Posterior vena cava (tissue), 2 donors: ENCODE measurements at places on chromosomes 5 and 9.

- DNase-seq, result no peak
Observed at GRCh38 chr9:77251050-77251449, 73.7 kb downstream of the VPS13A start.

- no peak for DNase-seq
Observed at GRCh38 chr5:154409230-154409840, 36.5 kb upstream of the SAP30L start.

- no peak for DNase-seq
Observed at GRCh38 chr5:158716668-158717067, 383.0 kb downstream of the EBF1 start.

- DNase-seq, result no peak
Observed at GRCh38 chr9:134358026-134358661, 31.9 kb downstream of the RXRA start.

- no peak for DNase-seq
Observed at GRCh38 chr9:29969856-29970647, 2396.8 kb upstream of the C9orf72 start.

DNA sequence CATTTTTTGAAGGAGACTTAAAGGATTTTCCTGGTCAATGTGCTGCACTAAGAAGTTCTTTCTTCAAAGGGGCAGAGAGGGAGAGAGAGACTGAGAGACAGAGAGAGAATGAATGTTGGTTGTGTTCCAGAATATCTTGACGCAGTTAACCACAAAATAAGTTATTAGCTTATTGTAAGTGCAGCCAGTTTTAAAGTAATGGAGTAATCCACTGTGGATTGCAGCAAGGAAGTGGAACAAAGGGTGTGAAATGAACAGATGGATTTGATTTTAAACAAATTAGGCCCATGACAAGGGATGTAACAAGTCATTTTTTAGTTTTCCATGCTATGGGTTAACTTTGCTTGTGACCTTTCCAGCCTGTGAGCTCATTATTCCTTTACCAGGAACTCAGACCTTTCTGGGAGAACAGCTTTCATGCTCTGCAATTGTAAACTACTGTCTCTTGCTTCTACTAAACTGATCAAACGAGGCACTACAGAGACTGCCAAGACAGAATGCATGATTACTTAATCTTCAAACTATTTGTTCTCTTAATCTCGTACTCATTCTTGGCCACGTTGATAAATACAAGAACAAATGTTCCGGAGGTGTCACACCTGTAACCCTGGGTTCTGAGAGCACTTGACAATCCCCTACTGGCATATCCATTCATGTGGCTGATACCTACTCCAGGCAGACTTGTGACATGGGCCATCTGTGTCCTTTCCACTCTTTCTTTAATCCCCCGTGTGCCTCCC is 131.1 kb downstream of the TLE1 start:
- DNase-seq, result no peak

DNA sequence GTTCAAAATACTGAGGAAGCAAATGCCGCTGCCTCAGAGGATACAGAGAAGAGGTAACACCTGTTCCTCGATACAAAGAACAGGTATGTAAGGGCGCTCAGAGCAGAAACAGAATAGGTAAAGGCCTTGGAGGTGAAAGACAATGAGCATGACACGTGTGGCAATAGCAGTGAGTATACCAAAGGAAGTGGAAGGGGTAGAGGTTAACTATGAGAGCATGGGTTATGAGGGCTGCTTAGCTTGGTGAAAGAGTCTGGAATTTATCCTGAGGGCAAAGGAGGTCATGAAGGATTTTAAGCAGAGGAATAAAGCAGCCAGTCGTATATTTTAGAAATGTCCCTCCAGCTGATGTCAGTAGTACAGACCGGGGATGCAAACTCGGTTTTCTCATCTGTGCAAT is 269.8 kb upstream of the ZNF462 start:
- no peak for DNase-seq

DNA sequence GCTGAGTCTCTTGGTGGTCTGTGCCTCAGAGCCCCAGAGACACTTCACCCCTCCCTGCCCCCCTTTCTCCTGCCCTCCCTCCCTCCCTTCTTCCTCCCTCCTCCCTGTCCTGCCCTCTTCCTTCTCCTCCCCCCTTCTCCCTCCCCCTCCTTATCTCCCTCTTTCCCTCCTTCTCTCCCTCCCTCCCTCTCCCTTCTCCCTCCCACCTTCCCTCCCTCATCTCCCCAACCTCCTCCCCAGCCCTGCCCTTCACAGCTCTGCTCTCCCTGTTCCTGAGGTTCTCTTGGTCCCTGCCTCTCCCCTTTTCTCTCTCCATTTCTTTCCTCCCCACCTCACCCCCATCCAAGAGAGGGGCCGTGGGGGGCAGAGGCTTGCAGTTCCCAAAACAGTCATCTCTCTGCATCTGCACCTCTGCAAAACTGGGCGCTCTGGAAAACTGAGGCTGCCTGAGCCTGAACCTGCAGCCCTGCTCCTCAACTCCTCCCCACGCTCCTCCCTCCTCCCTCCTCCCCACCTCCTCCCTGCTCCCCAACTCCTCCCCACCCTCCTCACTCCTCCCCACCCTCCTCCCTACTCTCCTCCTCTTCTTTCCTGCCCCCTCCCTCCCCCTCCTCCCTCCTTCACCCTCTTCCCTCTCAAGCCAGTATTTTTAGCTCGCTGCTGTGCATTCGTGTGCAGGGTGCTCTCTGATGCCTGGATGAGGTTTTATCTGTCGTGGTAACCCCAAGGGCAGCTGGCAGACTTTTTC is 219.1 kb downstream of the C9orf50 start:
- DNase-seq, result no peak

GRCh38 chr5:137665678-137666460 is 70.0 kb downstream of the KLHL3 start:
- no peak for DNase-seq

GRCh38 chr5:181283347-181283746 is 22.4 kb upstream of the TRIM52 start:
- DNase-seq, result no peak

GRCh38 chr5:107388141-107388861 is 282.4 kb downstream of the EFNA5 start:
- DNase-seq, result no peak

DNA sequence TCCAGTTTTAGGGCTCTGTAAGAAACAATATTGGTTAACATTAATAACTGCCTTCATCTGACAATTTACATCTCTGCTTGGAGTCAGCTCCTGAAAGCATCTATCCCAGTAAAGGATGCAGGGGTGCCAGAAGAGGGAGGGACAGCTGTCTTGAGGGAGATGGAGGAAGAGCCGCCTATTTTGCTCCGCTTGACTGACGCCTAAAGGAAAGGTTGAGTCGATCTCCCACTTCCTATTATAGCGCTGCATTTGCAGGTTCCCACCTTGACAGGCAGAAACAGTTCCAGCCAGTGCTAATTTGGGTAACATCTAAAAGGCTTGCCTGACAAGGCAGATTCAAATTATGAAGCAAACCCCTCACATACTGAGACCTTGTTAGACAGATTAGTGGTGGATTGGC is 374.6 kb downstream of the SPATA31D1 start:
- DNase-seq, result no peak

GRCh38 chr9:70263421-70263820 is 4.6 kb downstream of the SMC5 start:
- DNase-seq, result no peak

GRCh38 chr5:161513942-161514341 is 32.6 kb downstream of the GABRB2 start:
- no peak for DNase-seq

- DNase-seq, result no peak
Observed at GRCh38 chr5:27318701-27319100, 280.3 kb upstream of the CDH9 start.

- no peak for DNase-seq
Observed at GRCh38 chr9:136657974-136658848, 4.5 kb upstream of the EGFL7 start.

GRCh38 chr5:173697931-173698579 is 81.6 kb upstream of the BOD1 start:
- no peak for DNase-seq

- DNase-seq, result no peak
Observed at GRCh38 chr5:154721481-154722058, 33.6 kb upstream of the LARP1 start.

- DNase-seq, result no peak
Observed at GRCh38 chr5:137236849-137237507, 262.1 kb downstream of the SPOCK1 start.

DNA sequence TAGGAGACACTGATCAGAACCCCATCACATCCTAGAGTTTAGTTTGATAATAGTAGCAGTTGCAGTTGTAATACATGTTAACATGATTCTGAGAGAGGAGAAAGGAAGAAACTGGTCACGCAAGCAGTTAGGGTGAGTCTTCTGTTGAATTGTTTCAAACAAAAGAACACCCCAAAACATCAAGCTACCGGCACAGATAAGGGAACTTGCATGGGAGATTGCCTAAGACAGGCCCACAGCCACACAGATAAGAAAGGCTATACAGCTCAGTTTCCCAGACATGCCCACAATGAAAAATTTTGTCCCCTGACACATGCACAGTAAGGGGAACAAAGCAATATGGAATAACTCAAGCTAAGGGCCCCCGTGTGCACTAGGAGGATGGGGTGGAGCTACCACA is 15.9 kb downstream of the HSPB3 start:
- no peak for DNase-seq

GRCh38 chr9:70679845-70680244 is 265.4 kb upstream of the KLF9 start:
- DNase-seq, result no peak

GRCh38 chr5:572398-573019 is 39.6 kb upstream of the CEP72 start:
- peak; percentile 36 for DNase-seq

DNA sequence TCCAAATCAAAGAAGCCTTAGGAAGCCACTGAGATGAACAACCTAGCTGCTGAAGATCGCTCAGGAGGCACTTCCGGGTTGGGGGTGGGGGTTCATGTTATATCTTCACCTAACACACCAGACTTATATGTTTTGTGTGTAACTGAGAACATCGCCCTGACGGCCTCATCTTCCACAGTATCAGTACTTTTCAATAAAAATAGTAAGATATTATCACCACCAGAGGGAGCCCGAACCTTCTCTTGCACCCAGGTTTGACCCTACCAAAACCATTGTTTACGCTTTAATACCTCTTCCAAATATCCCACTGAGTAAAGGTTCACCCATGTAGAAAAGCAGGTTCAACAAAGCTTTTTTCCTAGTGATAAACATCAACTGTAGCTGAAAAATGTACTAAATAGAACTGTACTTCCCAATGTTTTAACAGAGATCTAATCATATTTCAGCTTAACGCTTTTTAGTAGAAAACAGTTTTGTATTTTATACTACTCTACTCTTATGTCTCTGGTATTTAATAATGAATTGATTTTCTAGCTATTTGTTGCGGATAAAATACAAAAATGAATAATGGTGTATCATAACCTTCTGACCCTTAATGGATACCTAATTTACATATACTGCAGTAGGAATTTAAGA is 244.0 kb downstream of the EPB41L4A start:
- DNase-seq, result no peak

GRCh38 chr9:106916466-106917235 is 53.7 kb downstream of the ZNF462 start:
- no peak for DNase-seq

DNA sequence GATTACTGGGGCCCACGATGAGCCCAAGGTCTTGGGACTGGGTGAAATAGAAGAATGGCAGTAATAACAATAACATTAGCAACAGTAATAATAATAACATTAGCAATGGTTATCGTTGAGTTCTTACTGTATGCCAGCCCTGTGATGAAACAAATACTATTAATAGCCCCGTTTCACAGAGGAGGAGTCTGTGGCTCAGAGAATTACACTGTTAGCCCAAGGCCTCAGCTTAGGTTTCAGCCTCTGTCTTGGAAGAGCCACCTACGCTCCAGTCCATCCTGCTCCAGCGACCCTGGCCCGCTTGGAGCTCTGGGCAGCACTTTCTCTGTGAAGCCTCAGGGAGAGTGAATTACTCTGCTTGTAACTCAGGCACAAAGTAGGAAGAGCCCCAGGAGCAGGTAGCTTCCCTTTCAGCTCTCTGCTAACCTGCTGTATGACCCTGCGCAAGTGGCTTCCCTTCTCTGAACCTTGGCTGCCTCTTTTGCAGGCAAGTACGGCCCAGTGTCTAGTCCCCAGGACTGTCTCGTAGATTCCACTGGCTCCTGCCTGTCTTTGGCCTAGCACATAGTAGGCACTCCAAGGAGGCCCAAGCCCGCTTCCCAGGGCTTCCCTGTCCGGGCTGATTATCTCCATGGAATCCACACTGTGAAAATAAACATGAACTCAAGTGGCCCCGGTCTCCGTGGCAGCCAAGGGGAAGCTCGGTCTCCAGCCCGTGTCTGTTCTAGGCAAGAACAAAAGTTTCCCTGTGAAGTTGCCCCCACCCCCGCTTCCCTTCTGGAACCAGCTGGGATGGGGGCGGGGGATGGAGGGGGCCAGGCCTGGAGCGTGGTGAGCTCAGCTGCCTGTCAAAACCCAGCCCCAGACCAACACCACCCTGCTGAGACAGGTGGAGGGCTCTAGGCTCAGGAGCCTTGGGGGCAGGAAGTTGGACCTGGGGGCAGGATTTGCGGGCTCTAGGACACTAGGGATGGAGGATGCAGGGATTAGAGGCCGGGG is 26.2 kb upstream of the LMX1B start:
- no peak for DNase-seq

GRCh38 chr9:75142202-75142601 is 53.9 kb downstream of the OSTF1 start:
- no peak for DNase-seq

DNA sequence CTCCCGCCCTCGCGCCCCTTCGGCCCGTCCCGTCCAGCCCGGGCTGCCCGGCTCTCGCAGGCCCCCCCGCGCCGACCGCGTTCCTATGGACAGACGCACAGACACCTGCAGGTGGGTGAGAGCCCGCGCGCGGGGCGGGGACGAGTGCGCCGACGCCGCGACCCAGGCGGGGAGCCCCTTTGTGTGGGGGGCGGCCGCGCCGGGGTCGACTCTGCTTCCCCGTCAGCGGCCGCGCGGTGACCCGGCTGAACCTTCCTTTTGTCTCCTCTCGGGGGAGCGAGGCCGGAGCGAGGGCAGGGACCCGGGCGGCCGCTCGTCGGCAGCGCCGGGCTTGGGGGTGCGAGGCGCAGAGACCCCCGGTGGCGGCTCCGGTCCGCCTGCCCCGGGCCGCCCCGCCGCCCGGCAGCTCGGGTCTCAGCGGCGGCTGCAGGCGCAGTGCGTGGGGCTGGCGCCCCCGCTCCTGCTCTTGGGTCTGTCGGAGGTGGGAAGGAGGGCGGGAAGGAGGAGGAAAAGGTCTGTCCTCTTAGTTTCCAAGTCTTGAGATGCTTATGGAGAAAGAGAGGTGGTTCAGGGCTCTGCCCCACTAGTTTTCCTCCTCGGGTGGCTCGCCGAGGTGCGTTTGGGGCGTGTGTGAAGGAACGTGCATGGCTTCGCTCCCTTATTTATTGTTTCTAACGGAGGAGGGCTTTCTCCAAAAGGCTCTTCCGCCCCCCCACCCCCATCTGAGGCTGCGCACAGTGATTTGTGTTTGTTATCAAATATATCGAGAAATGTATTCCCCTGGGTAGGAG is 576 bp downstream of the KIAA1958 start:
- DNase-seq, result peak; percentile 85
